ENCODE measurements at places on chromosomes 1 and 21.

DNA sequence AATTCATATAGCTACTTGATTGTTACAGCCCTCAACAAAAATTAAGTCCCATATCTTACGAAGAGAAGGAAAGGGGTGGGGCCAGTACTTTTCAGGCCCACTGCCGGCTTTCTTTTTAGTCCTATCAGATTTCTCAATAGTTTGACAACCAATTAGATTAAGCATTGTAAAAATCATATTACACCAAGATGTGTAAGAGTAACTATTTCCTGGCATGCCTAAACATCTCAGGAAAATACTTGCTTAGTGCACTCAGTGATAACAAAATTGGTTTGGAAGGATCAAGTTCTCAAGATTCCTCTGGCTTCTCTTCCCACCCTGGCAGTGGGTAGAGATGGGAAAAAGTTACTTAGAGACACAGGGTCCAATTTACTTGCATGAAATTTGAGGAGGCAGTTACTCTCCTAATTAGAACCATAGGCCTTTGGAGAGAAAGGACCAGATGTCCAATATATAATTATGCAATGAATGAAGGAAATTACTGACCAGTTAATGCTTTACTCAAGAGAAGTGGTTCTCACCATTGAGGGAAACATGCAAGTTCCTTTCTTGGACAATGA, 30.1 kb downstream of the STPG1 start:
- no peak for DNase-seq

DNA sequence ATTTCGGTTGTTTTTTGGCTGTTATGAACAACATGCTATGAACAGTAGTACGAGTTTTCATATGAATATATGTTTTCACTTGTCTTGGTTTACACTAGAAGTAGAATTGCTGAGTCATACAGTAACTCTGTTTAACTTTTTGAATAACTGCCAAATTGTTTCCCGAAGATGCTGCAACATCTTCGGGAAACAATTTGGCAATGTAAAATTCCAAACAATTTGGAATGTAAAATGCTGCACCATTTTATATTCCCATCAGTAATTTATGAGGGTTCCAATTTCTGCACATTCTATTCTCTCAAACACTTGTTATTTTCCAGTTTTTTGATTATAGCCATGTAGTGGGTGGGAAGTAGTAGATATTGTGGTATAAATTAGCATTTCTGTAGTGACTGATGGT, 11.6 kb downstream of the PCBP3 start:
- no peak for DNase-seq

DNA sequence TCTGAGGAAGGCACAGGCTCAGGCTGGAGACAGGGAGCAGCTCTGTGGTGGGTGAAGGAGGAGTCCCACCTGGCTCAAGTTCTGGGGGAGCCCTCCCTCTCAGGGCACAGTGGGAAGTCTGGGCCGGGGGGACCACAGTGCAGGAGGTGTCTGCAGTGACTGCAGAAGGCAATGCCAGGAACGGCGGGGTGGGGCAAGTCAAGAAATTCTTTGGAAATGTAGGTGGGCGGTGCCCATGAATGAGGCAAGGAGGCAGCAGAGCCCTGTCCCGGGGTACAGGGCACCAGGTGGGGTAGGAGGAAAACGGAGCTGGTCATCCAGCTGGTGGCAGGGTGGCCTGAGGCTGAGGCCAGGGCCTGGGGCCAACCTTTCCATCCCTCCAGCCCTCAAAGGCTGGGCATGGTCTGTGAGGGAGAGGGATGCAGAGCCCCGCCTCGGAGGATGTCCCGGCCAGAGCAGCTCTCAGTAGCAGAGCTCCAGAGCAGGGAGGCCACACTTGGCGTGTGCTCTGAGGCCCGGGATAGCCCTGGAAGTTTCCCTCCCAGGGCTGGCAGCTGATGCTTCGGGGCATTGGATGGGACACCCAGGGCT, 4.7 kb downstream of the TFF3 start:
- no peak for DNase-seq

DNA sequence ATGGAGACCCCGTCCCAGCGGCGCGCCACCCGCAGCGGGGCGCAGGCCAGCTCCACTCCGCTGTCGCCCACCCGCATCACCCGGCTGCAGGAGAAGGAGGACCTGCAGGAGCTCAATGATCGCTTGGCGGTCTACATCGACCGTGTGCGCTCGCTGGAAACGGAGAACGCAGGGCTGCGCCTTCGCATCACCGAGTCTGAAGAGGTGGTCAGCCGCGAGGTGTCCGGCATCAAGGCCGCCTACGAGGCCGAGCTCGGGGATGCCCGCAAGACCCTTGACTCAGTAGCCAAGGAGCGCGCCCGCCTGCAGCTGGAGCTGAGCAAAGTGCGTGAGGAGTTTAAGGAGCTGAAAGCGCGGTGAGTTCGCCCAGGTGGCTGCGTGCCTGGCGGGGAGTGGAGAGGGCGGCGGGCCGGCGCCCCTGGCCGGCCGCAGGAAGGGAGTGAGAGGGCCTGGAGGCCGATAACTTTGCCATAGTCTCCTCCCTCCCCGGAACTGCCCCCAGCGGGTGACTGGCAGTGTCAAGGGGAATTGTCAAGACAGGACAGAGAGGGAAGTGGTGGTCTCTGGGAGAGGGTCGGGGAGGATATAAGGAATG, 505 bp downstream of the LMNA start:
- DNase-seq, result no peak

DNA sequence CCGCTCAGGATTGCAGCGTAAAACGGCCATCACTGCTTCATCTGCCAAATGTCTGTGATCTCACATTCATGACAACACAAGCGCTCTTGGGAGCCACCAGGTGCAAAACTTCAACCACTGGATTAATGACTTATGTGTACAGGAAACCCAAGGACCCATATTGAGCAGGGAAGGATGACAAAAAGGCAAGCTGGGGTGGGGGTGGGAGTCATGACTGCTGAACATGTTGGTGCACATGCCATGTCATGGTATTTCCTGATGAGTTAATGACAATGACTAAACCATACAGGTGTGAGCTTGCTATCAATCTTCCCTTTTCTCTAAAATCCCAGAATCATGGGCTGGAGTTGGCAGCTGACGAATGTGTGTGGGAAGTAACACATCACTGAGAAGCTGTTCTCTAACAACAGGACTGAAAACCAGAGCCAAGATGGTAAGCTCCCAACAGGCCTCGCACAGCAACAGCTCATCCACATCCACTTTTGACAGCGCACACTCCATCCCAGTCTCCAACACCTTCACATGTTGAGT, 3.1 kb upstream of the SH2D5 start:
- DNase-seq, result no peak

- no peak for DNase-seq
These were observed 51.6 kb downstream of the NEGR1 start for GRCh38 chr1:72230746-72231145.

DNA sequence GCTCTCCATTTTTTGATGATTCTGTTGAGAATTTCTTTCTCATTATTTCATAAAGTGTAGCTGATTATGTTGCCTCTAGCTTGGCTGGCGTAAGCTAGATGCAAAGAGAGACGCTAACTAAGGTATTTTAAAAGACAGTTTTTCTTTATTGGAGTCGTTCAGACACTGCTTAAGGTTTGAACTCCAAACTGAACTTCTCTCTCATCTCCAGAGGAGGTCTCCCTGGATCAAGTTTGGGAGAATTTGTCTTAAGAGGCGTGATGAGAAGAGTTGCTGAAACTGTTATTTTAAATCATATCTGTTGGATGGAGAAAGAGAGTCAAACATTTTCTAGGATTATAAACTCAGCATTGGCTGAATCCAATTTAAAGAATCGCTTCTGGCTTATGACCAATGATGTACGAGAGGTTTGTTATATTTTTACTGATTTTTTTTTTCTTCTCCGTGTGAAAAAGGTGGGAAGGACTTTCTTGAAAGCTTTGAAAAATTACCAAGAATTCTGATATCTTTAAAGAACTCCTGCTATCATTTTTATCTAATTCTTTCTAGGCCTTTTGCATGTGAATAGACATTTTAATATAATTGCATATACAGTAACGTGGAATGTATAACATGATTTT, 34.0 kb downstream of the MAP3K7CL start:
- no peak for DNase-seq

DNA sequence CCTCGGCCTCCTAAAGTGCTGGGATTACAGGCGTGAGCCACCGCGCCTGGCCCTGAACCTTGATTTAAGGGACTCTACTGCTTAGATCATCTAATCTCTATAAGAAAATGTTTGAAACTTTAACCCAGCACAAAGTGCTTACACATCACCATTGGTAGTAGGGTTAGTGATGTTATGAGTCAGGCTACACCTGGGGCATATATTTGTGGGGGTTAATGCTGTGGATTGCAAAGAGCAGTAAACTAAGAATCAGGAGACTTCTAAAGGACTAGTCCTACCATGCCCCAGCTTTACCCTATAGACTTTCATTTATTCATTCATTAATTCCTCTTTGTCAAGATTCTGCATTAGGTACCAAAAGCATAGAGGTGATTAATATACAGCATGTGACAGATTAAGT, 880.5 kb downstream of the TTLL7 start:
- no peak for DNase-seq

DNA sequence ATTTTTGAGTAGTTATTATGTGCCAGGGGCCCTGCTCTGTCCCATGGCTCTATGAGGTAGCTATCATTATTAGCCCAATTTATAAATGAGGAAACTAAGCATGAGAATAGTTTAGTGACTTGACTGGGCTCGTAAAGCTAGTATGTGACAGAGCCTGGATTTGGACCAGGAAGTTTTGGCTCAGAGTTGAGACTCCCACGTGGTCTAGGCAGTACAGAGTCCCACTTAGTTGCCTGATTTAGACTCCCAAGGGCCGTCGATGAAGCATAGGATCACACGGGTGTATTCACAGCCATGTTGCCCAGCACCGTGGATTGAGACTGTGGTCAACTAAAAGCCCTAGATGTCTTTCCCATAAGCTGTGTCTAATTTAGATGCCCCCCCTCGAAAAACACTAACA, 81.7 kb downstream of the DDX20 start:
- DNase-seq, result no peak

DNA sequence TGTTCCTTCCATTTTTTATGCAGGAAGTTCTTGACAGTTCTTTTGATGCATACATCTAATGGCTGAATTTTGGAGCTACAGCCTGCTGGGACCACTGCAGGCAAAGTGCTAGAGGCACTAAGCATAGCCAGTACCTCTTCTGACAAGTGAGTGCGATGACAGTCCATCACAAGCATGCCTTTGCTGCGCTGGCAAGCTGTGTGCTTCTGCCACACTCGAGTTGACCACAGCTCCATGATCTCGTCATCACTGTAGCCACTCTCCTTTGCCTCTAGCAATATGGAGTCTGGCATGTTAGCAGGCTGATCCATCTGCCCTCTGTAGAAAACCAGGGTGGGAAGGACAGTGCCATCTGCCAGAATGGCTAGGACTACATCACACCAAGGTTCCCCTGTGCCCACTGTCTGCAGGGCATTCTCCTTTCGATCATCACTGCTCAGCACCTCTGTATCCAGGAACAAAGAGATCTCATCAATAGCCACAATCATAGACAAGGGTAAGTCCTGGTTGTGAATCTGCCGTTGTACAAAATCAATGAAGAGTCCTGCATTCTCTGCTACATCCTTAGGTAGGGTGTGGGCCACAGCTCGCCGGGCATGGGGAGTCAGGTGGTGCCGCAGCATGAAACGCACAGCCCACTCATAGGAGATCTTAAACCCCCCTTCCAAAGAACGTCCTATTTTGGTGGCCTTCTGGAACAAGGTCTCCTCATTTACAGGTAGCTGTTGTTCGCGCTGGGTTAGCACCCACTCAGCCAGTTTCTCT, 6.0 kb downstream of the PSMB4 start:
- no peak for DNase-seq

- DNase-seq, result no peak
These were observed 14.5 kb upstream of the IKBKE start for GRCh38 chr1:206455666-206456344.

GRCh38 chr1:185297982-185298381, 19.1 kb downstream of the IVNS1ABP start:
- no peak for DNase-seq

DNA sequence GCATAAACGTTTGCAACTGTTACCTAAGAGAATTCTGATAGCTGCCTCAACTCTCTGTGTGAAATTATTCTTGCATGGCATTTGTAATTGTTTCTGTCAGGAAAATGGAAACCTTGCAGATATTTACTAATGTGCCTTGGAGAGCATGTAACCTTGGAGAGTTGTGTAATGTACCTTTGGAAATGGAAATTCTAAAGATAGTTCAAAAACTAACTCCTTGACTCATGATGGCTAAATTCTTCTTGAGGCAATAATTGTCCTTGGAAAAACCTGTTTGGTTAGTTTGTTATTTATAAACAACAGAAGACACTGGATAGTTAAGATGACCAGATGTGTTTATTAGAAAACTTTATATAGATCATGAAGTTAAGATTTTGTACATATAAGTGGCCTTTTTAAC, 1033.8 kb downstream of the PLA2G4A start:
- DNase-seq, result no peak

GRCh38 chr1:143497374-143497747, 474.4 kb downstream of the FAM72C start:
- DNase-seq, result no peak

DNA sequence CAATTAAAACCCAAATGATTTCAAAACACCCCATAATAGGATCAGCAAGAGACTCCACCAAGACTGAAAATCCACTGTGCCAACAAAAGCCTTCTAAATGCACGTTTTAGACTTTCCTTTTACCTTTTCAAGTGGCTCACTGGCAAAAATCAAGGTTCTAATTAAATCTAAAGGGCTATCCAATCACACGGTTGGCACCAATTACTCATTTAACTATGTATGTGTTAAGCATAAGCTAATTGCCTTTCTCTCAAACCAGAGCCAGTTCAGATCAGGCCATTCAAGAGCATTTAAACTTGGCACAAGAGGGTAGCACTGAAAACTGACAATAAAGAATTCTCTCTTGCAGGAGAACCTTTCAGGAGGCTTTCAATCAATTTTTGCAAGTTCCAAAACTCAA, 139.5 kb downstream of the RGS7 start:
- no peak for DNase-seq

GRCh38 chr1:212973899-212974298, 23.6 kb downstream of the VASH2 start:
- no peak for DNase-seq

DNA sequence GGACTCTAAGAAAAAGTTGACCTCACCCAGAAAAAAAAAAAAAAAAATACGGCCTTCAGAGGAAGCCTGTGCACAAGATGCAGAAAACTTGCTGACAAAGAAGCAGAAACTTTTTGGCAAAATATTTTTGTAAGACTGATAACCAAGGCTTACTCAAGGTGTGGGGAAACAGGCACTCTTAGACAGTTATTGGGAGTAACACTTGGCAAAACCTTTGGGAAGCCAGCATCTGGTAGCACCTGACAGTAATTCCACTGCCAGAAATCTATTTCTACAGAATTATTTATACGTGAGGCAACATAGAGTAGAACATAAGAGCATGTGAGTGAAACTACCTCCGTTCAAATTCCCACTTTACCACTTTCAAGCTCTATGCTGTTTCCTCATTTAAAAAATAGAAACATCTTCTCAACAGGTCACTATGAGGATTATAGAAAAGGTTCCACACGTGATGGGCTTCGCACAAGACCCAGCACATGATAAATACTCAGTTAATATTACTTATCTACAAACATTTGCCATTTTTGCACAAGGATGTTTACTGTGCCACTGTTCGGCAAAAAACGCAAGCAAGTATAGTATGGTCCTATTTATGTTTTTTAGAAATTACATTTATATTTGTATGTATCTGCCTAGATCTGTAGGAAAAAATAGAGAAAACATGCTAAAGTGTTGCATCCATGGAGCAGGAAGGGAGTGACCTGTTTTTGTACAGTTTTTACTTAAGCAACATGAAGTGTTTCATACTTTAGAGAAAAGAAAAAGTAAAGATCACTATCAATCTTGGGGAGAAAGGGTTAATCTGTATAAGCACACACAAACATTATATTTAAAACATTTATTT, 22.2 kb downstream of the MRPL39 start:
- no peak for DNase-seq

GRCh38 chr21:37166733-37167132, 93.7 kb downstream of the TTC3 start:
- no peak for DNase-seq

All from activated T-cell treated with anti-CD3 and anti-CD28 coated beads for 1 hour (primary cell).